Activated CD4-positive, alpha-beta memory T cell treated with anti-CD3 and anti-CD28 coated beads, Interleukin-2, amount 10 ng/mL, durations not matched to agents 7 days and 5 days (primary cell): ENCODE measurements at places on chromosomes 13 and 19. TPM values are rescaled to one million over a fixed set of nuclear protein-coding genes. Genes with fewer than 3 reads are reported as not detected.

ZNF100 gene
- total RNA-seq = 19.5 TPM

LGALS7B gene
- not detected for total RNA-seq

CYP2A13 gene
- not detected for total RNA-seq

AZU1 gene
- total RNA-seq = not detected

UNC13A gene
- 0.03 TPM for total RNA-seq

C2CD4C gene
- 0.08 TPM for total RNA-seq
